ENCODE measurements at places on chromosomes 11 and 22. TPM values are rescaled to one million over a fixed set of nuclear protein-coding genes. Genes with fewer than 3 reads are reported as not detected.
A peak's percentile ranks its signal among the peaks of the same experiment; 100 is the strongest.

- DNase-seq, result no peak
Observed at GRCh38 chr11:74493791-74494630, 487 bp upstream of the LIPT2 start.

The TRIM64C gene
- not detected for total RNA-seq

DNA sequence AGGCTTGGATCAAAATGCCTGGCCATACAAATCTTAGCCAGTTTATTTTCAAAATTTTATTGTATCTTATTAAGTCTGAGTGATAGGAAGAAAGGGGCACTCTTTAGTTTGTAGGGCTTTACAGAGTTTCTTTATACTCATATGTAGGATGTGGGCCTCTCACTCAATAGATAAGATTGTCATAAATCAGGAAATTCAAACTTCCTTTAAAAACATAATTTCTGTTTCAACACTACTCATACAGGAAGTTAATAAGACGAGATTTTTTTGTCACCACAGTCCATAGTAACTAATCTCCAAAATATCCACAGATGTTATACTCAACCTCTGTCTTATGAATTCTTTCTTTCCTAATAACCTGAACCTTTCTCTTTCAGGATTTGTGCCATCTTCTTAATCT lies 13.3 kb upstream of the OR56B4 start:
- no peak for DNase-seq

DNA sequence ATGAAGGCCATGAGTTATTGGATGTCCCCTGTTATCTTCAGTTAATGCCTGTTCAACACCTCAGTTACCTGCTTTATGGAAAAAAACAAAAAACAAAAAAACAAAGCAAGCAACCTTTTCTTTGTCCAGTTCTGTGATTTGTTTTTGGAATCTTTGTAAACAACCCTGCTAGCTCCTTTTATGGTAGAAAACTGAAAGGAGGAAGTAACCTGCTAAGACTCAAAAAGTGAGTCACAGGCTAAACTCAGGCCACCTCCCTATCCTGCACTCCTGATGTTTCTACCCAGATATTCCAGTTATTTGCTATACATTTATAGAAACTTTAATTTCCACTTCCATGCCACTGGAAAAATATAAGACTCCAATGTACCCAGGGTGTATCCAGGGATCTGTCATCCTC lies 20.6 kb upstream of the TLCD5 start:
- no peak for DNase-seq

The NRGN gene
- 1.7 TPM for total RNA-seq

GRCh38 chr11:106917973-106918372 lies 100.3 kb downstream of the GUCY1A2 start:
- DNase-seq, result no peak

The DEFB108B gene
- not detected for total RNA-seq

GRCh38 chr11:16610738-16611388 lies 127.6 kb upstream of the C11orf58 start:
- DNase-seq, result no peak

- no peak for DNase-seq
Observed at GRCh38 chr11:63747011-63747410, 21.6 kb downstream of the ZFTA start.

The OR5P2 gene
- not detected for total RNA-seq

DNA sequence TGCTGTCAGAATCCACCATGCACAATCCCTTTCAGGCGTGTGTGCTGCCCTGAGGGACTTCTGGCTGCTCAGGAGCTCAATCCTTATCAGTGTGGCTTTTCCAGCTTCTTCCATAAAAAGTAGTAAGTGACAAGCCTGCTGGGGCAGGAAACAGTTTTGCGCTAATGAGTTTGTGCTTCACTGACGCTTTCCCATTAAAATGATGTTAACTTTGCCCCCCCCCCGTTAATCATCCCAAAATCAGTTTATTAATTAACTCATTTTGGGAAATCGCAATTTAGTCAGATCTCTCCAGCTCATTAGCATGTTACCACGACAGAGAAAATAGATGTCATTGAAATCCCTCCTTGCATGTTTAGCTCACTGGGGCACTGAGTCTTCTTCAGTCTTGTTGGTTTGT lies 186.5 kb upstream of the TENM4 start:
- DNase-seq, result no peak

DNA sequence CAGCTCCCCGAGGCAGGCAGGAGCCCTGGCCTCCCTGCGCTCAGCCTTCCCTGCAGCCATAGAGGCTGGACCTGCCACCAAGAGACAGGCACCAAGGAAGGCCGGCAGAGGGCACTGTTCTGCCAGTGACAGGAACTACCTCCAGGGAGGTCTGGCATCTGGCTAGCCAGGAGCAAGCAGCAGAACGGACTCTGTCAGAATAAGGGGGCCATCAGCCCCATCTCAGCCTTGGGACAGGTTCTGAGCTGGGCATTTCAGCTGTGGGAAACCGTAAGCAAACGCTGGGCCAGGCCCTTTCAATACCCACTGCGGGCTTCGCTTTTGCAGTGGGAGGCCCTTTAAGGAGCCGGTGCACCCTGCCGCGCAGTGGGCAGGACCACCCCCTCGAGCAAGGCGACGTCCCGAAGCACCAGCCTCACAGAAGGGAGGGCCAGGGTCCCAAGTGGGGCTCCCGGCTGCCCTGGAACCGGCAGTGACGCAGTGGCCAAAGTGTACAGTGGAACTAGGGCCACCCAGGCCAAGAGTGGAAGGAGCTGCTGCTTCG lies 18.2 kb downstream of the IFT27 start:
- peak; percentile 86 for DNase-seq

The SBF2 gene
- 48.2 TPM for total RNA-seq

DNA sequence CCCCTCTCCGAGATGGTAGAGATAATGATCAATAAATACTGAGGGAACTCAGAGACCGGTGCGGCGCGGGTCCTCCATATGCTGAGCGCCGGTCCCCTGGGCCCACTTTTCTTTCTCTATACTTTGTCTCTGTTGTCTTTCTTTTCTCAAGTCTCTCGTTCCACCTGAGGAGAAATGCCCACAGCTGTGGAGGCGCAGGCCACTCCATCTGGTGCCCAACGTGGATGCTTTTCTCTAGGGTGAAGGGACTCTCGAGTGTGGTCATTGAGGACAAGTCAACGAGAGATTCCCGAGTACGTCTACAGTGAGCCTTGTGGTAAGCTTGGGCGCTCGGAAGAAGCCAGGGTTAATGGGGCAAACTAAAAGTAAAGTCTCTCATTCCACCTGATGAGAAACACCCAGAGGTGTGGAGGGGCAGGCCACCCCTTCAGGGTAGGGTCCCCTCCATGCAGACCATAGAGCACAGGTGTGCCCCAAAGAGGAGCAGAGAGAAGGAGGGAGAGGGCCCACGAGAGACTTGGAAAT lies 43.2 kb downstream of the IGLL1 start:
- no peak for DNase-seq

The CLMP gene
- 4.7 TPM for total RNA-seq

DNA sequence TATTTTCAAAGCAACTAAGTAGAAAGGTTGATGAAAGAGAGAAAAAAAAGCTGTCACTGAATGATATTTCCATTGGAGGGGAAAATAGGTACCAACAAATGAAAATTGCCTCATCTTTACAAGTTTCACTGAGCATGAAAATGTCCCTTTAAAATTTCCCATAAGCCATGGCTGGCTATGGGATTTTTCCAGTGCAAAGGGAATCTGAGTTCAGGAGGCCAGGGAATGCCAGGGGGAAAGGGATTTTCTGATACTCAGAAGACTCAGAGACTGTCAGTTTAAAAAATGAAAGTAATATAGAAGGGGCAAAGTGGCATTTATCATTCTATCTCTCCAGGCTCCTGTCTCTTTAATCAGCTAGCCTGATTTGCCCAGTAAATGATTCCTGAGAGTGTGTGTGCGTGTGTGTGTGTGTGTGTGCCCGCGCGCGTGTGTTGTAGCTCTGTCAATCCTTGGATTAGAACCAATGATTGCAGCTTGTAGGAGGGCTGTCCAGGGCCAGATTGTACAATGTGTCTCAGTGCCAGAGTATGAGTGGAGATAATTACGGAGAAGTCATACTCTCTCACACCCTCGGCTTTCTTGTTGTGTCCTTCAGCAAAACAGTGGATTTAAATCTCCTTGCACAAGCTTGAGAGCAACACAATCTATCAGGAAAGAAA lies at the start of gene NTM:
Gene NTM (plus strand): TSS at position 526 of the 662 bp plus-strand sequence.
- DNase-seq, result no peak

The C22orf31 gene
- total RNA-seq, result not detected

GRCh38 chr22:49972163-49973017 lies 11.8 kb downstream of the PIM3 start:
- peak; percentile 53 for DNase-seq

The FAT3 gene
- 0.49 TPM for total RNA-seq

DNA sequence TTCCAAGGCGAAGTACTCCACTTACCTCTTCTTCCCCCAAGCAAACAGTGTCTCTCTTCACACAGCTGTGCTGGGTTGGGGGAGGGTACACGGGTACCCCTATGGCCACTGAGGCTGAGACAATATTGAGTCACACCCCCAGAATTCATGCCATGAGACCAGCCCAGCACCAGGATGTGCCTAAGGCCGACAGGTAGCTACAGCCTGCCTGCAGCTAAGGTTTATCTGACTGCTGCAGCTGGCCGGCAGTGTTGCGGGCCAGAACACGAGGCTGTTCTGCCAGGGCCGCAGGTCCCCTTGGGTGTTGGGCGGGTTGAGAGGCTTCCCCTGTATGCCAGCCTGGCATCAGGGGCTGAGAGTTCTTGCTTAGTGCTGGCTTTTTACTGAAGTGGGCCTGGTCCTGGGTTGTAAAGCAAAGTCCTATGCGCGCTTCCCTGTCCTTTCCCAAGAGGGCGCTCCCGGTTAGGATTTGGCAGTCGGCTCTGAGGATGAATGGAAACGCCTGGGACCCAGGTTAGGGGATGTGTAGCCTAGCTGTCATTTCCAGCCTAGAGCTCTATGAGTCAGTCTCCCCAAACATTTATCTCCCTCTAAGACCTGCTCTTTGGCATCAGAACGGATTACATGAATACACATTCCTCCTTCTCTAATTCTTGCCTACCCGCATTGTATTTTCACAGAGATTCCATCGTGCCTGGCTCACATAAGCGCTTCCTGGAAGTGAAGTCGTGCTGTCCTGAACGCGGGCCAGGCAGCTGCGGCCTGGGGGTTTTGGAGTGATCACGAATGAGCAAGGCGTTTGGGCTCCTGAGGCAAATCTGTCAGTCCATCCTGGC lies 7.1 kb downstream of the USP18 start:
- peak; percentile 79 for DNase-seq

The LYVE1 gene
- total RNA-seq, result 43.4 TPM

The TRIM34 gene
- 11.9 TPM for total RNA-seq

GRCh38 chr11:122746050-122746478 lies 90.5 kb downstream of the UBASH3B start:
- DNase-seq, result no peak

DNA sequence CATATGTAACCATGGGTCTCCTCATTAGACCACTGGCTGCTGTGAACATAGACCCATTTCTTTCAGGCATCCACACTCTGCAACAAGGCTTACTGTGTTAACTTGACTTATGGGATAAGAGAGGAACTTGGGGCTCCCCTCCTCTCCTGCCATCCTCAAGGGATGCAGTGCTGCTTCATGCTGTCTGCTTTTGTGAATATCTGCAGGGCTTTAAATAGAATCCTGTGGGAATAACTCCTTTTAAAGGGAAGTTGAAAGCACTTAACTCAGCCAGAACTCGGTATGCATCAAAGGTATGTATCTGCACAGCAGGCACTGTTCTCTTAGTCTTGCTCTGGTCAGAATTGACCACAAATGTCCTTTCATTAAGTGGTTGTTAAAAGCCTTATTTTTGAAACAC lies 222.5 kb upstream of the KIRREL3 start:
- DNase-seq, result no peak

The SAA4 gene
- not detected for total RNA-seq

DNA sequence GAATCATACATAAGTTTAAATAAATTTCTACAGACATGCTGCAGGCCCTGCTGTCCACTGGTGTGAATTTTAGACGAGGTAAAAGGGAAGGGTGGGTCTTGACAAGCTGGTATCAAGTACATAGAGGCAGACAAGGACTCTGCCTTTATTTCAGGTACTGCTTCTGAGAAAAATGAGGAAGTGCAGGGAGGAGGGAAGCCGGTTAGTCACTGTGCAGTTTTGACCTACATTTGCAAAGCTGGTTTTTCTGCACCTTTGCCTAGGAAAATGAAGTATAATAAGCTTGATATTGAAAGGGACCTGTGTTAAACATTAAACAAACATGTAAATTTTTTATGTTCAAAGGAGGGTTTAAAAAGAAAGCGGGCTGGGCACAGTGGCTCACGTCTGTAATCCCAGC lies 24.6 kb downstream of the TMEM45B start:
- peak; percentile 50 for DNase-seq

The LMNTD2 gene
- total RNA-seq, result 19.1 TPM

- no peak for DNase-seq
Observed at GRCh38 chr11:81744336-81745116, 989.1 kb downstream of the FAM181B start.

DNA sequence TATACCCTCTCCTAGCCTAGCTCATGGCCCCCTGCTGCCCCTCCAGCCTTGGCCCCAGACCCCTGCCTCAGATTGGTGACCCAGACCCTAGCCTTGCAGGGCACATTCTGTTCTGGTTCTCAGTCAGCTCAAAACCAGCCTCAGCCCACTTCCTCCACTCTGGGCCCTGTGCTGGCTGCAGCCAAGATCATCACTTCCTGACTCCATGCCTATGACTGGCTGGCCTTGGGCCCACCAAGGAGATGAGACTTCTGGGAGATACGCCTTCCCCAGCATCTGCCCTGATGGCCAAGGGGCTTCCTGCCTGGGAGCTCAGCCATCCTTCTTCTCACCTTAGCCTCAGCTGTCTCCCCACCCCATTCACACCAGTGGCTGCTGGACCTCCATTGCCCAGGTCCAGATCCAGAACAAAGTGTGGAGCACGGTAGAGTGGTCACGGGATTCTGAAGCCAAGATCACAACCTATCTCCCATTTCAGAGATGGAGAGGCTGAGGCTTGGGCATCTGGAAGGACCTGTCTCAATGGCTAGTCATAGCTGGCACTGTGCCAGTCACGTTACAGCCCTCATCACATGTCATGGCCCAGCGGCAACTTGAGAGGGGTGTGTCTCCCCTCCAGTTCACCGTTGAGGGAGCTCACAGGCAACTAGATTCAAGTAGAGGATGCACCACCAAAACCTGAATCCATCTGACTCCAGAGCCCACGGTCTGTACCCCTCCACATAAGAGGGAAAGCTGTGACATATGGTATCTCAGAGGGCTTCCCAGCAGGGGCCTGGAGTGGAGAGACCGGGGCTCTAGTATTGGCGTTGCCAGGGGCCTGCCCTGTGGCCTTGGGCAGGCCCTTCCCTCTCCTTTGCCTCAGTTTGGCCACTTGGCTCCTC lies 43.0 kb upstream of the KLHL35 start:
- peak; percentile 43 for DNase-seq

DNA sequence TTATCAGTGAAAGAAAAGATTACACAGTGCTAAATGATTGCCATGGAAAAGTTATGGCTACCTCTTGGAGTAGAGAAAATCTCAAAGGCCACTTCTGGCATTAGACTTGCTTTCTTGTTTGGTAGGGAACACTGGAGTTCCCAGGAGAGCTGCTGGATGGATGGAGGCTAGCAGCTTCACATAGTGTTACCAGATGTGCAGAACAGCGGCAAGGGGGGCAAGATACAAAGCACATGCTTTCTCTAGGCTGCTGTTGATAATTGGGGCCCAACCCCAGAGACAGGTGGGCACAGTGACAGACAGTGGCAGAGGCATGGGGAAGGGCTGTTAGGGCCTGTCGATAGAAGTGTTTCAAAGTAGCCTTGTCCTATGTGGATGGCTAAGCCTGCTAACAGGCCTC lies 94.9 kb downstream of the DBX1 start:
- DNase-seq, result no peak

All from mucosa of descending colon (tissue), 3 donors.